NK-92 treated with Interleukin-12 subunit alpha and Interleukin-12 subunit beta, amount 100 ng/mL, for 24 hours (cell line): ENCODE measurements at places on chromosomes 2 and 18.

GRCh38 chr2:189056200-189057106 lies 82.3 kb downstream of the COL3A1 start:
- no peak for DNase-seq

- DNase-seq: peak; percentile 44
These were observed 813 bp upstream of the MEIS1 start for GRCh38 chr2:66433945-66434678.

DNA sequence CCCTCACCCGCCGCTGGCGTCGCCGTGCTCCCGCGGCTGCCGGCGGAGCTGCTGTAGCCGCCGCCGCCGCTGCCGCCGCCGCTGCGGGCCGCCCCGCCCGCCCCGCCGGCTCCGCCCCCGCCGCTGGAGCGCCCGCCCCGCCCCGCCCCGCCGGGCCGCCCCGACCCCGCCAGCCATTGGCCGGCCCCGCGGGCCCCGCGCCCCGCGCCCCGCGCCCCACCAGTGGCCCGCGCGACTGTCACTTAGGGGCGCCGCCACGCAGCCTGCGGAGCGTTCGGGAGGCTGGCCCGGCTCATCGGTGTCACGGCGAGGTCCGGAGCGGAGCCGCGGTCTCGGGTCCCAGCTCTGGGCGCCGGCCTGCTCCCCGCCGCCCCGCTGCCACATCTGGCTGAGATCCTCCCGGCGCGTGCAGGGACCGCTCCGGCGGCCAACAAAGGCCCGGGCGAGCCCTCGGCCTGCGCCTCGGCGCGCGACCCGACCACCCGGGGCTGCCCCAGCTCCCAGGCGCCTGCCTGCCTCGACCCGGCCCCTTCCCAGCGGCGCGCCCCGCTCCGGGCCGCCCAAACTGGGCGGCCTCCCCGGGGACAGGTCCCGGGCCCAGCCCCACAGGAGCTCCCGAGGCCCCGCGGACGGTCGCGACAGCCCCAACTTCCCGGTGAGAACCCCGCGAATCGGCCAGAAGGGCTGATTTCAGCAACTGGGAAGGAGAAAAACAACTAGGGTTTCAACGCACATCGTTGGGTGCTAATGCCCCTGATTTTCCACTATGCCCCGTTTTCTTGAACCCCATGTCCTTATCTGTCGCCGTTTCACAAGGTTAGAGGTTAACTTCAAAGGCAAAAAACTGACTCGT lies at the start of gene MGAT4A:
Gene MGAT4A, minus strand, starts transcription at position 92 of the 853 bp plus-strand sequence. CDS start 4,800 bp downstream, outside the sequence.
- no peak for DNase-seq

GRCh38 chr2:121333834-121334558 lies 49.0 kb upstream of the TFCP2L1 start:
- no peak for DNase-seq

GRCh38 chr2:55869637-55870325 lies 53.8 kb downstream of the EFEMP1 start:
- DNase-seq: no peak
